ENCODE measurements at places on chromosomes 4 and X.

DNA sequence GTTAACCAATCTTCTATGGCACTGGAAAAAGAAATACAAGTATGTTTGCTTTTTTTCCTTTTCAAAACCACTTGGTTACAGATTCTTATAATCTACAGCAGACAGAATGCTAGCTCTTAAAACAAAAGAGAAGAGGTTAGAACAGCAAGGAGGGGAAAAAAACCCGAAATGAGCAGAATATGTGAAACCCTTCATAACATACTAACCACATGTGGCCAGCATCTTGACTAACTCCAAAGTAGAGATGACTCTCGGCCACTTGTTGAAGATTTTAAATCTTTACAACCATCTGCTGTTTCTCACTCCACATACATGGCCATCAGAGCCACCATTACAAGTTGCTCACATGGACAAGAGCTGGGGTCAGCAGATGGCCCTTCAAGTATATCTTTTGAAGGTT lies 100.3 kb downstream of the PAPSS1 start:
- DNase-seq: no peak

- no peak for DNase-seq
Observed at GRCh38 chr4:109014593-109015412, 251.9 kb upstream of the ETNPPL start.

DNA sequence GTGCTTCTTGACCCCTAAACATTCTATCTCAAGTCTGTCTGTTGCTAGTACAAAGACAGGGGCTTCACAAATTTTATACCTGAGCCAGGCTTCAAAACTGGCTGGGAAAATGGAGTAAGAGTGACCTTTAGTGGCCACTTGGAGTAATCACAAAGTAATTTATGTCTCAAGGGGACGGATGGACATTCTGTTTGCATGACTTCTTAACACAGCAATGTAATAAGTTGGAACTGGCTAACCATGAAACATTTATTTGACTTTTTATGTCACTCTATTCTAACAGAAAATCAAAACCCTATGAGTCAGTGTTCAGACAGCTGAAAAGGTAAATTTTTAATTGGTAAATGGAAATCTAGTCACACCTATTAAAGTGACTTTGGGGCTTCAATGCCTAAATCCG lies 600.6 kb downstream of the ANKRD50 start:
- DNase-seq: no peak

- no peak for DNase-seq
Observed at GRCh38 chr4:173381610-173382009, 10.9 kb downstream of the SAP30 start.

DNA sequence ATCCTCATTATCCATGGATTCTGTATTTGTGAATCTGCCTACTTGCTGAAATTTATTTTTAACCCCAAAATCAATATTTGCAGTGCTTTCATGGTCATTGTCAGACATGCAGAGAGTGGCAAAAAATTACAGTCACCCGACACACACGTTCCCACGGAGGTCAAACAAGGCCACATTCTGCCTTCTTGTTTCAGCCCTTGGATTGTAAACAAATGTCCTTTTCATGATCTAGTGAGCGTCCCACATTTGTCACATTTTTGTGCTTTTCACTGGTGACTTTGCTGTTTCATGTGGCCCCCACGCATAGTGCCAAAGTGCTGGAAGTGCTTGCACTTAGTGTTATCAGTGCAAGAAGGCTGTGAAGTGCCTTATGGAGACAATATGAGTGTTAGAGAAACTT lies 45.0 kb downstream of the SOD3 start:
- no peak for DNase-seq

GRCh38 chr4:146643812-146644401 lies 5.2 kb downstream of the POU4F2 start:
- DNase-seq: no peak

- DNase-seq: no peak
Observed at GRCh38 chrX:140346729-140347128, 158.1 kb downstream of the SOX3 start.

- no peak for DNase-seq
Observed at GRCh38 chrX:97397371-97397770, 513.7 kb downstream of the RPA4 start.

- DNase-seq: peak; percentile 48
Observed at GRCh38 chrX:12984603-12985319, 9.9 kb downstream of the TMSB4X start.

- no peak for DNase-seq
Observed at GRCh38 chrX:19728915-19729314, 158.5 kb downstream of the SH3KBP1 start.

- DNase-seq: no peak
Observed at GRCh38 chr4:8272472-8273428, 3.2 kb downstream of the HTRA3 start.

- no peak for DNase-seq
Observed at GRCh38 chrX:17585006-17585405, 152.3 kb upstream of the SCML1 start.

GRCh38 chr4:25930731-25931354 lies 16.8 kb downstream of the SMIM20 start:
- no peak for DNase-seq

DNA sequence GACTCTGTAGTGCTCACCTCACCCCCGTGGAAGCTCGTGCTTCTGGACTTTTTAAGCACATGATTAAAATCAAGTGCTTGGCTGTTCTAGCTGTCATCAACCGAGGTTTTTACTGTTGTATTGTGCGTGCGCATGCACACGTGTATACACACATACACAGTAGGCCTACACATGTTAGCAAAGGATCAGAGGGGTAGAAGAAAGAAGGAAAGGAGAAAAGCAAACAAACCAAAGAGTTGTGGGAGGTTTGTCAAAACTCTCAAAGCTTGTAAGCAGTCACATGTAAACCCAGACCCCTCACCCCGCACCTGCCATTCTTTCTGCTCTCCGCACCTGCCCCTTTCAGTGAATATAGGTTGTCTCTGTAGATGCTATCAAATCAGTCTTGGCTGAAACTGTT lies 311.8 kb downstream of the HS3ST1 start:
- DNase-seq: no peak

DNA sequence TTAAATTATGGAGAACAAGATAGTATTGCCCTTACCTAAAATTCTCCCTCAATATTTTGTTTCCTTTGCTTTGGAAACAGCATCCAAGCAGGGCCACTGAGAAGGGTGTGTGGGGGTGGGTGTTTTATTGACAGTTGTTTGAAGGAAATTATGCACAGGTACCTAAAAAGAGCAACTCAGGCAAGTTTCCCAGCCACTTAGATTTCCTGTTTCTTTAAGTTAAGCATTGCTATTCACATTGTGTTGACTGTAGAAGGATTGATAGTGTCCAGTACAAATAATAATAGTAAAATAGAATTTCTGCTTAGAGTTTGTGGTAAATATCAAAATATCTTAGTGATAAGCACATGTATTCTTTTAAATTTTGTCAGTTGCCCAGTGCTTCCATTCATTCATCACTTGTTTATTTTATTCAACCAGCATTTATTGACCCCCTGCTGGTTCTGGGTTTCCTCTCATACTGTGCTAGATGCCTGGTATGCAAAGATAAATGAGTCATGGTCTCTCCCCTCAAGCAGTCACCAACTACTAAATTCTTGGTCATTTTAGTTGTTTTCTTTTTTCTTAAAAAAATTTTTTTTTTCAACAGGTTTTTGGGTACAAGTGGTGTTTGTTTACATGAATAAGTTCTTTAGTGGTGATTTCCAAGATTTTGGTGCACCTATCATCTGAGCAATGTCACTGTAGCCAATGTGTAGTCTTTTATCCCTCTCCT lies 50.0 kb downstream of the GALNT7 start:
- no peak for DNase-seq

DNA sequence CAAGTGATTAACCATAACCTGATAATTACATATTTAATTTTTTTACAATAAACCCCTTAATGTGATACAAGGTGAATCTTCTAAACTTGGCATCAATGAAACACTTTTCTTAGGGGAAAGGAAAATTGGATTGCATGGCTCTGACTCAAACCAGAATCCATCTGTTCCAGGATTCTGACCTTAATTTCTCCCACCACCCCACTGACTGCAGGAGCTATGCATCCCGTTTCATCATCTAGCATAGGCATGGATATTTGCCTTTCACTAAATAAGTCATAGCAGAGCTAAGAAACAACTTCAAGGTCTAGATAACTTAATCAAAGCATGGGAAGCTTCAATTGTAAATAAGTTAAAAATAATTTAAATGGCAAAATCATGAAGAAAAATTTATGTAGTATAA lies 156.3 kb downstream of the BTC start:
- no peak for DNase-seq

DNA sequence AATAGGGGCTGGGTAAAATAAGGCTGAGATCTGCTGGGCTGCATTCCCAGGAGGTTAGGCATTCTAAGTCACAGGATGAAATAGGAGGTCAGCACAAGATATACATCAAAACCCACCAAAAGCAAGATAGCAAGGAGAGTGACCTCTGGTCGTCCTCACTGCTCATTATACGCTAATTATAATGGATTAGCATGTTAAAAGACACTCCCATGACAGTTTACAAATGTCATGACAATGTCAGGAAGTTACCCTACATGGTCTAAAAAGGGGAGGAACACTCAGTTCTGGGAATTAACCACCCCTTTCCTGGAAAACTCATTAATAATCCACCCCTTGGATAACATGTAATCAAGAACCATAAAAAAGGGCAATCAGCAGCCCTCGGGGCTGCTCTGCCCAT lies 403.6 kb downstream of the KCNIP4 start:
- no peak for DNase-seq

- DNase-seq: no peak
Observed at GRCh38 chrX:126820700-126821420, 1.3 kb downstream of the PRR32 start.

DNA sequence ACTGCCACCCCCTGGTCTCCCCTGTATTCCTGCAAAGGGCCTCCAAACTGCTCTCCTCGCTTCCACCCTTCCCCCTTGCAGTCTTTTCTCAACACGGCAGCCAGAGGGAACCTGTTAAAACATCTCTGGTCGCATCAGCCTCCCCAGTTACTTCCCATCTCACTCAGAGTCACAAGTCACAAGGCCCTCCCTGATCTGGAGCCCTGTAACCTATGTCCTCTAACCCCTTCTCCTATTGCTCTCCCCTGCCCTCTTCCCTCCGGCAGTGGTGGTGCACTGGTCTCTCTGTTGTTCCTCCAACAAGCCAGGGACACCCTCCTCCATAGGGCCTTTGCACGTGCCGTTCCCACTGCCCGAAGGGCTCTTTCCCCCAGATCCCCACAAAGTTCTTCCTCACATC lies 73.2 kb downstream of the SH3KBP1 start:
- DNase-seq: no peak

DNA sequence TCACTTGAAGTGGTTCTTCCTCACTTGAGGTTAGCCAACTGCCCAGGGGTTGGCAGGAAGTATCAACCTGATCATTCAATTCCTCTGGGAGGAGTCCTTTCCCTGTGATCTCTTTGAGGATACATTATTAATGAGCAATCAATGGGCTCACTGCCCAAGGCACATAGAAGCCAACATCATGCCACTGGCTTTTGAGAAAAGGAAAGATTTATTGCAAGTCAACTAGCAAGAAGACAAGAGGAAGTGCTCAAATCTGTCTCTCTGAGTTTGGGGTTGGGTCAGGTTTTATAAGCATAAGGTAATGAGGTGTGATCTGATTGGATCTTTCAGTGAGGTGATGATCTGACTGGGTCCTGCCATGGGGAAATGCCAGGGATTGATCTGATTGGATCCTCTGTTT lies 39.6 kb downstream of the FGFBP1 start:
- no peak for DNase-seq

- DNase-seq: no peak
Observed at GRCh38 chr4:162015090-162015489, 148.7 kb downstream of the FSTL5 start.

GRCh38 chrX:19761554-19762295 lies 125.7 kb downstream of the SH3KBP1 start:
- DNase-seq: no peak

GRCh38 chr4:148376151-148376550 lies 66.1 kb downstream of the NR3C2 start:
- no peak for DNase-seq

GRCh38 chrX:276581-277201 lies 4.5 kb upstream of the PLCXD1 start:
- DNase-seq: peak; percentile 33

- DNase-seq: no peak
Observed at GRCh38 chr4:61200916-61201526, 895 bp downstream of the ADGRL3 start.

DNA sequence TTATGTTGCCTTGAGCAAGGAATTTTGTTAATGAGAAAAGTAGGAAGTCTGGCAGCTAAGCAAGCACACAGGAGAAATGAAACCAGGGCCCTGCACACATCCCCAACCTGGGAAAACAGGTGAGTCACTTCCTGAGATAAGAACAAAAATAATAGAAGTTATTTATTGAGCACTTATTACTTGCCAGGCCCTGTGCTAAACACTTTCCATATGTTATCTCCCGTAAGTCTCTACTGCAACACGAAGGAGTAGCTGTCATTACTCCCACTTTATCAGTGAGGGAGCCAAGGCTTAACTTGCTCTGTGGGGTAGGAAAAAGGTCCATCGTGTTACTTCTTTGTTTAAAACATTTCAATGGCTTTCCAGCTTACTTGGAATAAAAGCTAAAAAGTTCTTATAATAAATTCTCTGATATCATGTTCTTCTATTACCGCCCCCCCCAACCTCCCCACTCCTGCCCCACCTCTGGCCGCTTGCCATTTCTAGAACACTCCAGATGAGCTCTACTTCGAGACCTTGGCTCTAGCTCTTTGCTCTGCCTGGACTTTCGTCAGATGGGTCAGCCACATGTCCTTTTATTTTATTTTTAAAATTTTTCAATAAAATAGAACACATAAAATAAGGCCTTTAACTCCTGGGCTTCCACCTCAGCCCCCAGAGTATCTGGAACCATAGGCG lies 36.3 kb upstream of the PLAC8 start:
- no peak for DNase-seq

DNA sequence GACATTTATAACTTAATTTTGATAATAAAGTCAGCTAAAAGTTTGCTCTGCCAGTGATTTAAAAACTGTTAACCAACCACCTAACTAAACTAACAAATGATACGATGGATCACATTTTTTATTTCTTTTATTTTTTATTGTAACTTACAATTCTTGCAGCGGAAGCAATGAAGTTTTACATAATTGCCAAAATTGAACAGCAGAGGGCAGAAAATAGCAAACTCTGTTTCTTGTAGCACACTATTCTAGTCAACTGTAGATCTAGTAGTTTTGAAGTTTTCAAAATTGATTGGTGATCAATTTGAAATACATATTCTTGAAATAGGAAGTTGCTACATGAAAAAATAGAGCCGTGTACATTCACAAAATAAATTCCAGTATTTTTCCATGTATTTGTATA lies 2.8 kb upstream of the GRIA2 start:
- DNase-seq: no peak

GRCh38 chr4:153387981-153388380 lies 43.5 kb downstream of the MND1 start:
- no peak for DNase-seq

- DNase-seq: peak; percentile 51
Observed at GRCh38 chrX:150587585-150588503, 19.4 kb downstream of the MTM1 start.

- no peak for DNase-seq
Observed at GRCh38 chr4:155249016-155249566, 40.7 kb downstream of the NPY2R start.

GRCh38 chr4:186158966-186159365 lies 32.4 kb upstream of the CYP4V2 start:
- no peak for DNase-seq
